ENCODE measurements at places on chromosomes 4 and X.

GRCh38 chr4:128307123-128307571 lies 19.5 kb upstream of the PGRMC2 start:
- no peak for DNase-seq

DNA sequence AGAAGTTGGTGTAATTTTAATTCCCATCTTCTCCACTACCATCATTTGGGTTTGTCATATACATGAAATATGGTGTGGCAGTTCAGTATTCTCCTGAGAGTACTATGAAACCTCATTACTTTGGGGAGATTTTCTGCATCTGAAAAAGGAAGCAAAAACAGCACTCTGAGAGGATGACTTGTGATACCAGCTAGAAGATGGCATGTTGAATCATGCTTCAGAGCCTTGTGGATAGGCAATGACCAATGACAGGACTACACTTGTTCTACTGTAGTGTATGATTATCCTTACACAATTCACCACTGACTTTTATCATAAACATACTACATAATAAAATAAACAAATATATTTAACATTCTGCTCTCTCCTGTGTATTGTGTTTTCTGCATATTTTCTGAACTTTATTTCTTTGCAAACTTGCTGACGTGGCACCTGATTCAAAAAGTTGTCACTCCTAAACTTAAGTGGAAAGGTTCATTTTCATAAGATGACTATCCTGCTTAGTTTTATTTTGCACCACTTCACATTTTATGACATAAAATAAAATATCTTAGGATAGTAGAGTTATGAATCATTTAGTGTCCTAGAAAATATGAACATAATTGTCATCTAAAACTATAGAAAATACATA lies 991.3 kb downstream of the FSTL5 start:
- DNase-seq: no peak

GRCh38 chrX:72714478-72714916 lies 391 bp upstream of the PHKA1 start:
- no peak for DNase-seq

DNA sequence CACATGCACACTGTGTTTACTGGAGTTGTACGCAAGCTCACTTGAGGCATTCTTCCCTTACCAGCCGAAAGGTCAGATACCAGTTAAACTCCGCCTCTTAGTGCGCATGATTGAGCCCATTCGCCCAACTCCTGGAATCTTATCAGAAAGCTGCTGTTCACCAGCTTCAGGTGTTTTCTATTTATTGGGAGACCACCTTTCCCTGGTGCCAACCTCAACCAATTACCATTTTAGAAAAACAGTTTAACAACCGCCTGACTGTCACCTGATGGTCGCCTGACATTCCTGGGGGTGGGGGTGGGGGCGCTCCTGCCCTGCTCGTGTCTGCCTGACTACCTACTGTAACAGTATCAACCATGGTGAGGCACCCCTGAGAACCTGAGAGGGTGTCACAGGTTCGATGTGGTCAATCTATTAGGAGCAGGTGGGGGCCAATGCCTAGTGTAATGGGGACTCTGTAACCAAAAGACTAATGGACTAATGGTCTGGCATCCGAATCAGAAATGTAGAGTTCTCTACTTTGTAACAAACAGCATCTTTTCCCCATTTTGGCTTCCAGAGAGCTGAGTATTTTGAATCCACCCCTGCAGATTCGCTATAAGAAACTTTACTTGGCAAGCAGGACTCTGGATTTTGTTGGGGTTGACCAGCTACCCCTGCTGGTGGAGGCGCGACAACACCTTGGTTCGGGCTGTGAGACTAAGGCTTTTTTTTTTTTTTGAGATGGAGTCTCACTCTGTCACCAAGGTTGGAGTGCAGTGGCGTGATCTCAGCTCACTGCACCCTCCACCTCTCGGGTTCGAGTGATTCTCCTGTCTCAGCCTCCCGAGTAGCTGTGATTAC lies 58.2 kb upstream of the ZNF157 start:
- DNase-seq: peak; percentile 30

GRCh38 chrX:87900320-87900908 lies 382.8 kb downstream of the KLHL4 start:
- no peak for DNase-seq

GRCh38 chr4:170035231-170035630 lies 9.0 kb upstream of the MFAP3L start:
- no peak for DNase-seq

DNA sequence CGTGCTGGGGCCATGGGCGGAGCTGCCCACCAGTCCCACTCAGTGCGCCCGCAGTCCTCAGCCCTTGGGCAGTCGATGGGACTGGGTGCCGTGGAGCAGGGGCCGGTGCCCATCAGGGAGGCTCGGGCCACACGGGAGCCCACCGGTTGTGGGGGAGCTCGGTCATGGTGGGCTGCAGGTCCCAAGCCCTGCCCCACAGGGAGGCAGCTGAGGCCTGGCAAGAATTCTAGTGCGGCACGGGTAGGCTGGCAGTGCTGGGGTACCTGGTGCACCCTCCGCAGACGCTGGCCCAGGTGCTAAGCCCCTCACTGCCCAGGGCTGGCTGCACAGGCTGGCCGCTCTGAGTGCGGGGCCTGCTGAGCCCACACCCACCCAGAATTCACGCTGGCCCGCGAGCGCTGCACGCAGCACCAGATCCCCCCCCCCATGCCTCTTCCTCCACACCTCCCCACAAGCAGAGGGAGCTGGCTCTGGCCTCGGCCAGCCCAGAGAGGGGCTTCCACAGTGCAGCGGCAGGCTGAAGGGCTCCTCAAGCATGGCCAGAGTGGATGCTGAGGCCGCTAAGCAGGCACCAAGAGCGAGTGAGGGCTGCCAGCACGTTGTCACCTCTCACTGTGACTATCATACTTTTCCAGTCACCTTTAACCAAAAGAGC lies 564.4 kb downstream of the GALNTL6 start:
- DNase-seq: no peak

DNA sequence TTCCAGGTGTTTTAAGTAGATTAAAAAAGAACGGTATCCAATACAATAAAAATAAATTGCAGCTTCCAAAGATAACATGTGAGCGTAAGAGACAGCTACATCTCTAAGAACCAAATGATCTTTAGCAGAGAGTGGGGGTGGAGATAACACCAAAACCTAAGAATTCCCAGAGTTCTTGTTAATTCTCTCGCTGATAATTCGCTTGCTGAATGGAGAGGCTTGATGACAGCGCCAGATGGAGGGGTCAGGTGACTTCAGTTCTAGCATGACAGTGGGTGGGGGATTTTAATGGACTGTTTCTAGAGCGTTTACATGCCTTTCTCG lies 2.3 kb downstream of the CLCN4 start:
- DNase-seq: no peak

GRCh38 chr4:175762582-175762981 lies 49.5 kb downstream of the GPM6A start:
- no peak for DNase-seq

DNA sequence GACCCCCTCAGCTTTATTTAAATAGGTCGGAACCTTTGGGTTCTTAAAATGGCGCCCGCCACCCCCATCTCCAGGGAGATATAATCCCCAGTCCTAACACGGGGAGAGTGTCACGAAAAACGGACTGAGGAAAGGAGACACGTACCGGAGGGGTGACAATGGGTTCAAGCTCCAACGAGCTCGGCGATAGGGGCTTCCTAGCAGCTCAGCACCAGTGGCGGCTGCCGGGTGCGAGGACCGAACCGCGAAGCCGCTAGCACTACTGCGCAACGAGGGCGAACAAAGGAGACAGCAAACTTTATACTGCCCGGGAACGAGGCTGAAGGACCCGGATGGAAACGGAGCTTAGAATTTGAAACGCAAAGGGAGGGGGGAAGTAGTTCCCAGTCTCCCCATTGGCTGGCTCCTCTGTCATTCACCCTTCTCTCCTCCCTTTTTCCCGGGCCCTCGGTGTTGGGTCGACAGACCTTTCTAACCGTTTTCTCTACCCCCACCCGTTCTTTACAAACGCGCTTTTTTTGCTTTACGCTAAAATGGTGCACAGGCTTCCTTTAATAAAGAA lies at the start of gene RBMX:
RBMX (minus strand) TSS at position 274 of the 562 bp plus-strand sequence. CDS start 1,298 bp downstream, outside the sequence.
- peak; percentile 89 for DNase-seq

GRCh38 chr4:57095245-57095644 lies 14.9 kb downstream of the IGFBP7 start:
- DNase-seq: no peak

GRCh38 chr4:113471146-113471860 lies 290.2 kb downstream of the CAMK2D start:
- no peak for DNase-seq

GRCh38 chrX:102517326-102517725 lies 787 bp upstream of the TMSB15A start:
- DNase-seq: no peak

GRCh38 chrX:22247169-22247568 lies 25.5 kb upstream of the CBLL2 start:
- DNase-seq: no peak

DNA sequence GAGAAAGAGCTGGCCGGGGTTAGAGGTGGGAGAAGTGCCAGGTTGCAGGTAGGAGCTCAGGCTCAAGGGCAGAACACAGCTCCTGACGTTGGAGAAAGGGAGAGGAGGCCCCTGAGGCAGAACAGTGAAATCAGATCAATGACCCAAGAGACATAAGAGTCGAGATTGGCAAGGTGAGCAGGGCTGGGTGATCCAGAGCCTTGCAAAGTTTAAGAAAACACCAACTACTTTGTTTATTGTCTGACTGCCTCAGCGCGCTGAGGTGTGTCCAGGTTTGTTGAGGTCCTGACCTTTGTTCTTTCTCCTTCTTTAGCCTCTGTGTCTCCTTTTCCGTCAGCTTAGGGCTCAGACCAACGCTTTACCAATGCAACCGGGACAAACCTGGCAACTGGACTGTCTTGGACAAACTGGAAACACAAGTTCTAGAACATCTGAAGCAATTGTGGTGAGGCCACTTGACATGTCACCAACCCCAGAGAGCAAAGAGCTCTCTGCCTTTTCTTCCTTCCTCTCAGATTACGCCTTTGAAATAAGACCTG lies 28.3 kb downstream of the CHRNA9 start:
- no peak for DNase-seq

DNA sequence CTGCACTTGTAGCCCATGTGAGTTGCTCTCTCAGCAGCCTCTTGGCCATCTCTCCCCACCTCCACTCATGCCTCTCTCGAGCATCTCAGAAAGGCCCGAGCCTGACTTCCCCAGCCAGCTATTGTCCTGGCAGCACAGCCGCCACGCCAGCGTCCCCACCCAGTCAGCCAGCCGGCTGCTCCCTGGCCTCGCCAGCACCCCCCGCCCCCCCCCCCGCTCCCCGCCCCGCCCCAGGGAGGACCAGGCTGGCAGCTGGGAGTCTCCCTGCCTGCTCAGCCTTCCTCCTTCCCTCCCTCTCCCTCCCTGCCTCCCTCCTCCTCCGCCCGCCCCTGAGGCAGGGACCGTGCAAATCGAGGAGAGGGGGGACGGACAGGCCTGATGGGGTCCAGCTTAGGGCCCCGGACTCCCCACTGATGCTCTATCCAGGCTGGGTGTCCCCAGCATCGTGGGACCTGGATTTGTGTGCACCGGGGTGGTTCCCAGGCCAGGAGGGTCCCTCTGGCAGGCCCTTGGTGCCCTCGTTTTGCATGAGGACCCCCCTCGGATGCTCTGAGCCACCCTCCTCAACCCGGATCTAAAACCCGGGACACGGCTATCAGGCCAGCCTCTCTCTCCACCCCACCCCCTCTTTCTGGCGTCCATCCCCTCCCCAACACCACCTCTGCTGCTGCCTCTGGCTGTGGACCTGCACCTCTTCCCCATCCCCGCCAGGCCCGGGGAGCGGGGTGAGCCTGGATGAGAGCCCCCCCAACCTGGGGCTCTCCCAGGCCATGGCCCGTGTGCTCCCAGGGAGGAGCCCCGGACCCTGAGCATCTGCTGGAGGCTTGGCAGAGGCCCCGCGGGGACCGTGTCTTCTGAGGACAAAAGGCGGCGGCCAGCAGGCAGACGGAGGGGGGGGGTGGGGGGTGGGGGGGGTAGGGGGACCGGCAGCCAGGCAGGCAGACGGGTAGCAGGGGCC lies at the start of gene GPR173:
GPR173 (plus strand) TSS at position 621 of the 958 bp plus-strand sequence. CDS start 27,833 bp downstream, outside the sequence.
- DNase-seq: no peak

- no peak for DNase-seq
Measured at GRCh38 chr4:57119054-57119651, 9.0 kb upstream of the IGFBP7 start.

- DNase-seq: no peak
Measured at GRCh38 chrX:9905288-9905687, 61.9 kb upstream of the CLDN34 start.

DNA sequence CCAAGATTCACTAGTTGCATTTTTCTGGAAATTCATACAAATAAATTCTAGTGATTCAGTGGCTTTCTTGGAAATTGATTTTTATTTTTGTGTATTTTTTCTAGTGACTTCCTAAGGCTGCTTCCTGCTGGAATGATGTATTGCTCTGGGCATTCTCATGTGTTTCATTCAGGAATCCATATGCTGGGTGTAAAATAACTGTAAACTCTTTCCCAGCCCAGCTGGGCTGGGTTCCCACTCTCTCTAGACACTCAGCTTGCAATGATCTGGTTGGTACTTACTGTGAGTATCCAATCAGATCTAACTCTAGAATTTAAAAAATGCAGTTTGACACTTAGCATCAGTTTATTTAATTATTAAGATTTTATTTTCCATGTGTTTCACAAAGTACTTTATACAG lies 882.2 kb downstream of the STIM2 start:
- no peak for DNase-seq

DNA sequence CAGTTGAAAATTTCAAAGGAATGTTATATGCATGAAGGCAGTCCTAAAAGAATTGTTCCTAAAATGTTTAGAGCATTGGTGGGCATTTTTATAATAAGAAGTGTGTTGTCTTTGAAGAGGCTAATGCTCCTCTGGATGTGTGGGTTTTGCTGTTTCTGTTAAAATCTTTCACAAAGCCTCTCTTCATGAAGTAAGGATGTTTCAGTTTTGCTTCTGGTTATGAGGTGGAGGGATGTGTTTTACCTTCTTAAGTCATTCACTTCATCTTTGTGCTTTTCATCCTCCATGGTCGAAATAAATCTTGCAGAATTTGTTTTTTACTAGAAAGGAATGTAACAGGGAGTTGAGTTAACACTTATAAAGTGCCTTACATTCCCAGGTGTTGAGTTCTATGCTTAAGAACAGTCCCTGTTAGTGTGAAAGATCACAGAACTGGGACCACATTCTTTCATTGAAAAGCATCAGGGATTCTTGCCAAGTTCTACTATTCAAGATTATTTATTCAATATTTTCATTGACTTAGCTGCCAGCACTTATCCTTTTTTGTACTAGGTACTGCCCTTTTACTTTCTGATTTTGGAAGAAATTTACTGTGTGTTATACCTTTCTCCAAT lies 21.1 kb downstream of the FHIP1A start:
- DNase-seq: no peak
